ENCODE measurements at places on chromosomes 5 and 9.

GRCh38 chr9:73007966-73008672 is 55.3 kb upstream of the ALDH1A1 start:
- no peak for DNase-seq

DNA sequence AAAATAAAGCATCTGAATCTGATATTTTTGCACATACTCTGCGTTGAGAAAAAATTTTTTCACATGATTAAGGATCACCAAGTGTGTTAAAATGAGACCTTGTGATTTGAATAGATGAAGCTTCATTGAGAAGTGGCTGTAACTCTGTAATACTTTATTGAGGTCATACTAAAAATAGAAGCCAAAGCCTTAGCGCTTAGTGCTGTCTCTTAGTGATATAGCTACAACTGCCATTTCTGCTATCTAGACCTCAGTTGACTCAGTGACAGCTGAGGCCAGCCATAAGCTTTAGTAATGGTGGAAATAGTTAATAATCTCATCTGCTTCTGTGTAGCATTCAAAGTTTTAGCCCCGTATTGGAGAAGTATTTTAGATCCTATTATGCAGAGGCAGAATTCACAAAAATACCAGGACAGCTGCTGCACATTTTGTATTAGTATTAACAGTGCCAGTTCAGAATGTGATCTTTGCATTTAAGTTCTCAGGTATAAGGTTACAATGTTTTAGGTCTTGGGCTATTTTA is 107.4 kb upstream of the SGCD start:
- no peak for DNase-seq

GRCh38 chr5:95937607-95938152 is 24.0 kb downstream of the ELL2 start:
- DNase-seq, result no peak

DNA sequence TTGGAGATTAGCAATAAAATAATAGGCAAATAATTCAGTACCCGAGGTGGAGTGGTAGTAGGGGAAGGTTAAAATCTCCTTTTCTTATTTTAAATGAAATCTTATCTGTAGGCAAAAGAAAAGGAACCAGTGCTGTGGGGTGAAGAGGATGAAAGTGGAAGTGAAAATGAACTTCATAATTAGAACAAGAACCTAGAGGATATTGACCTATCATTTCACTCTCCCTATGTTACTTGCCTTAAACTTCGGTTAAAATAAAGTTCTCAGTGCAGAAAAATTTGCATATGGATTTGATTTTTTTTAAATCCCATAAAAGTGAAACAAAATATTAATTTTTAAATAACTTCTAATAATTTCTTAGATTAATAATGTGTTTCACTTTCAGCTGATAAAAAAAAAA is 1094.9 kb upstream of the C9orf72 start:
- no peak for DNase-seq

GRCh38 chr9:72872718-72873117 is 80.1 kb downstream of the ALDH1A1 start:
- DNase-seq, result no peak

DNA sequence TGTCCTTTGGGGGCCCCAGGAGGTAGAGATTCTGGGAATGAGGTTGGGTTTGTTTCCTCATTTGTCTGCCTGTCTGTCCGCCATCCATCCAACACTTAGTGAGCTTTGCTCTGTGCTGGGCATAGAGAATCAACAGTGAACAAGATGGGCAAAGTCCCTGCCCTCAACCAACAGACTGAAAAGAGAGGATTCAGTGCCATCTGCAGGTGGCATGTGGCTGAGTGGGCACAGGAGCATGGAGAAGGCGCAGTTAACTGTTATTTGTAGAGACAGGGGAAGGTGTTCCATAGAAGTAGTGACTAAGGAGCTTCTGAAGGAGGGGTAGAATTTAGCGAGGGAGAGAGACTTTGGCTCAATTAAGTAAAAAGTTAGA is 23.1 kb downstream of the POLR1E start:
- no peak for DNase-seq

DNA sequence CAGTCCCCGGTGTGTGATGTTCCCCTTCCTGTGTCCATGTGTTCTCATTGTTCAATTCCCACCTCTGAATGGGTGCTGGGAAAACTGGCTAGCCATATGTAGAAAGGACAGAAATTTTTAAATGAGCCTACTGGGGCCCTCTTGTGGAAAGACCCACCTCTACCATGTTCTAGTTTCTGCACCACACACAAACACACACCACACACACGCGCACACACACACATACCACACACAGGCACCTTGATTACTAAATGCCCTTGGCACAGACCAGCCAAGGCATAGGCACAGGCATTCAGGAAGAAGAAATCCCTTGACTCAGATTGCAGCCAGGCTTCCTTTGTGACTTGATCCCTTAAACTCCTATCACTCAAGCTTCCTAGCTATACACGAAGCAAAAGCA is 60.5 kb downstream of the SIL1 start:
- DNase-seq, result no peak

DNA sequence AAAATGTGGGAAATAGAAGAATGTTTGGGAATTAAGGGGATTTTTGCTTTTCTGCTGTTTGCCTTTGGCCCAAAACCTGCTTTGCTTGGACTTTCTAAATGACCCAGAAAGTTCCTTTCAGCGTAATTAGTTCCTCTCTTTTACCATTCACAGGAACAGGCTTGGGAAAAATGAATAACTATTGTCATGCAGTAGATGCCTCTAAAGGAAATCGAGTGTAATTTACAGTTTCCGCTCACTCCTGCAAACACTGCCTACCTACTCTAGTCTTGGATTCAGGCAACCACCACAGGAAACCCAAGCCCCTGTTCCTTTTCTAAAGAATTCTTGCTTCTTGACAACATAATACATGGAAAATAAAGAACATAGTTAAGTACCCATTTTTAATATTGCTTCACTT is 25.0 kb downstream of the TTC23L start:
- no peak for DNase-seq

DNA sequence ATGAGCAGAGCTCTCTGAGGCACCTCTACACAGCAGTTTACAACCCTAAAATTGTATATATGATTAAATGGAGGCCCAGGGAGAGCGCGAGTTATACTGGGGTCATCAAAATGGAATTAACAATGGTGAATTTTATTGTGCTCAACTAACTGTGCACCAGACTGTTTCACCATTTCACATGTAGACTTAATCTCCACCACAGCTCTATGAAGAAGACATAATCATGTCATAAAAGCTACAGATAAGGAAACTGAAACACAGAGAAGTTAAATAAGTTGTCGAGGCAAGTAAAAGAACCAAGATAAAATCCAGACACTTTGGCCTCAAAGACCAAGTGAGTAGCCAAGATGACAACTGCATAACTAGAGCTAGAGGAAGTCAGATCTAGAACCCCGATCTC is 1.5 kb downstream of the SH3TC2 start:
- no peak for DNase-seq

DNA sequence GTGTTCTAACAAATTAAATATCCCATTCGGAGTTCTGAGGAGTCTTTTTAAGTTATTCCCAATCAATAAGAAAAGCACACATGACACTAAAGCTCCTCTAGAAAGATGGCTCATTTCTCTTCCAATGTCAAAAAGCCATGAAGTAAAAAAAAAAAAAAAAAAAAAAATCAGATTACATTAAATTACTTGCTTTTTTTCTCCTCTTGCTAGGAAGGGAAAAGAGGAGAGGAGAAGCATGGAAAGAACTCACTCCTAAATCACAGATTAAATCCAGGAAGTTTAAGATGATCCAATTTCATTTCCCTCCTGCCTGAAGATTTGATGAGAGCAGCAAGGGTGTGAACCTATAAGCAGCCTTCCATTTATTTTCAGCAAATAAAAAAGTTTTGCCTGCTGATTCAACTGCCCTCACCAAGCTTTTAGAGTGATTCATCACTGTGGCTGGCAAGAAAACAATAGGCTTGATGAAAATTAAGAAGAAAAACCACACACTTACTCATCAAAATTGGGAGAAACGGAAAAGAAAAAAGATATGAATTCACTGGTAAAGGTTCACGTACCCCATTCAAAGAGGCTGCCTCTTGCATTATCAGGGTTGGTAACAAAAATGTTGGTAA is 19.7 kb downstream of the MYO10 start:
- DNase-seq, result no peak

DNA sequence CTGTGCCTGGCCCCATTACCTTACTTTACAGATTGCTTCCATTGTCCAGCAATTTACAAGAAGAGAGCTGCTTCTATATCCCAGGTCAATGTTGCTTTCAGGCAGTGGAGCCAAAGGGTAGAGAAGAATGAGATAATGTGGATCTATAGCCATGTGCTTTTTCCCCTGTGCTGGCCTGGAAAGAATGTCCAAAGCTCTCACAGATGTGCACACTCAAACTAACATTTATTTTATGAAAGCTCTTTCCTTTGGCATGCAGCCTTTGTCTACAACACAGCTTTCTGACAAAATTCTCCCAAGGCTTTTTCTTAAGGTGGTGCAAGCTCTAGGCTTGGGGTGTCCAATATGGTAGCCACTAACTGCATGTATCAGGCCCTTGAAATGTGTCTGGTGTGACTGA is 217.3 kb downstream of the LRRC70 start:
- DNase-seq, result peak; percentile 38

DNA sequence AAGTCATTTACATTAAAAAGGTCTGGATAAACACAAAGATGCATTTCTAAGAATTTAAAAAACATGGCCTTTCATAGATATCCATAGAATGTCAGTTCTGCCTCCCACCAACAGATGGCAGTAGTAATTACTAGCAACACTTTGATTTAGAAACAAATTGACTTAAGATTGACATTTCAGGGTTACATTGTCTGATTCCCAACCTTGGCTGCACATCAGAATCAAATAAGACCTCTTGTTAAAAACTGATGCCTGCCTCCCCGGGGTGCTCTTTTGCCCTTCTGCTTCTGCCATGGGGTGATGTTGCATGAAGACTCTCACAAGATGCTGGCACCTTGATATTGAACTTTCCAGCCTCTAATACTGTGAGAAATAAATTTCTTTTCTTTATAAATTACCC is 146.2 kb upstream of the GPR151 start:
- no peak for DNase-seq

DNA sequence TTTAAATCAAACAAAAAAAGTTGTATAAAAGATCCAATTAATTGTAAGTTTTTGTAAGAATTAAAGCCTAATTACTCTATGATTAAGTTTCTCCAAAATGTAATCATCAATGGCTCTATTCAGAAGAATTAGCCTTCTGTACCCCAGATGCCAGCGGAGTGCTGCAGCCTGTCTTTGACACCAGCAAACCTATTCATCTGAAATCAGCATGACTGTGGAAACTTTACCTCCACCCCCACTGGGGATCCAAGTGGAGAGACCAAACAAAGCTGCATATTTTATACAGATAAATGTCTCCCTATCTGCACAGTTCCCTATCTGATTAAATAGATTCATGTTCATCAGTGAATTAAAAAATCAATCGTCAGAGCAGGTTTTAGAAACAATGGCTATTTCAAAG is 426.8 kb downstream of the KIAA0825 start:
- DNase-seq, result no peak

DNA sequence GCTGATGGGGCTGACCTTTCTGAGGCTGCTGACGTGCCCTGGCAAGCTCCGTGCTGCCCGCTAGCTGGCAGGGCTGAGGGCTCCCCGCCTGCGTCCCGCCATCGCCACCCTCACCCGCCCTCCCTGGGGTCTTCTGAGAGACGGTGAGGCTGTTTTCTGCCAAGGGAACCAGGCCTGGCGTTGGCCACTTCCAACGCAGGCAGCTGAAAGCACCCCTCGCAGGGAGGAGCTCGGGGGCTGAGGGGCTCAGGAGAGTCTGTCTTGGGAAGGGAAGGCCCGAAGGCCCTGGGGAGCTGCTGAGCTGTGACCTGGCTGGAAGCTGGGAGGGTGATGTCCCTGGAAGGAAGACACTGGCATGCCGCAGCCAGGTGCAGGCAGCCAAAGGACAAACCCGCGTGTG is 9.8 kb upstream of the TMEM250 start:
- DNase-seq, result no peak

- no peak for DNase-seq
Observed at GRCh38 chr9:136543830-136544547, 1.9 kb downstream of the NOTCH1 start.

DNA sequence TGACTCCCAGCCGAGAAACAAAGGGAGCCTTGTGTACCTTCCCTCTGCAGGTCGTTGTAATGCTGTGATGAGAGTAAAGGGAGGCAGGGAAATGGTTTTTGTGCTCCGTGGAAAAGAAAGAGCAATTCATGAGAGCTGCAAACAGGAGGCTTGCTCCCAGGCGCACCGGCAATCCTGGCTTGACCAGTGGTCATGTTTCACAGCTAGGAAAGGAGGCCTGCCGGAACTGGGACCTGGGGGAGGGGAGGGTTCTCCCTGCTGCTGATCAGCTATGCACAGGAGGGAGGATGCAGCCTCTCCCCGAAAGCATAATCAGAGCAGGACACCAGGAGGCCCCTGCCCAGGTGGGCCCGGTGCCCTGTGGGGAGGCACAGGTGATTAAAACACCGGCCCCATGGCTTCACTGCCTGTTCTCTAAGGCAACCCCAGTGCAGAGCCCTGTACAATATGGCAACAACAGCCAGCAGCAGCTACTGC is 131.3 kb downstream of the ZDHHC21 start:
- peak; percentile 27 for DNase-seq

- DNase-seq, result no peak
Observed at GRCh38 chr9:4640027-4640426, 22.1 kb upstream of the PLPP6 start.

- DNase-seq, result no peak
Observed at GRCh38 chr9:106038266-106039001, 344.1 kb downstream of the TMEM38B start.

DNA sequence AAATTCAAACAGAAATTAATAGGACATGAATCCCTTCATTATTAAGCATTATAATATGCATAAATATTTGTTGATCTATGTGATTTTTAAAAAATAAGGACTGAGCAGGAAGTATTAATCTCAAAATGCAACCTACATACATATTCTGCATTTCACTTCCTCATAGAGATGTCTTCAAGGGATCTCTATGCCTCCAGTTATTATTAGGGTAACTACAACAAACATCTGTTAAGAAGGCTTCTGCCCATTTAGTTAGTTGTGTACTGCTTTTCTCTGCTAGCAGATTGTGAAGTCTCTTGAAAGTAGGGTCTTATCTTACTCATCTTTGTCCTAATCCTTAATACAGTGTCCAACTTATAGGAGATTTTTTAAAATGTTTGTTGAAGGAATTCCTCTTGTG is 414.1 kb downstream of the ACTL7B start:
- DNase-seq, result no peak

Data from right hindlimb (tissue), 1 donor.